ENCODE measurements at places on chromosomes 3 and 15.

DNA sequence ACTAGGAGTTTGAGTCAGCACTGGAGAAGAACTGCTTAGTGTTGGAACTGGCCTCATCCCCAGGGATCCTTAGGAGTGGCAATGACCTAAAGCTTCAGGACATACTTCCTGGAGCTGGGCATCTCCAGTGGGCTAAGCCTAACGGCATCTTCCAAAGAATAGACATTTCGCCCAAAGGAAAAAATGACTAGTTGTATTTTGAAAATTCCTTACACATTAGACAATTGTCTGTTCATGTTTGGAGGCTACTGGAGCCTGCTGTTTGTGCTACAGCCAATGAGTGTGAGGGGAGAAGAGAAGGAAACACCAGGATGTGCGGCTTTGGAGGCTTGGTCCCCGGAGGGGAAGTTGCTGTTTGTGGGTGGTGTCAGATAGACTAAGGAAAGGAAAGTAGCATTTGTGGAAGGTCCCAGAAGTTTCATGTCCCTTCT is 77.6 kb downstream of the POLR2M start:
- no peak for DNase-seq

DNA sequence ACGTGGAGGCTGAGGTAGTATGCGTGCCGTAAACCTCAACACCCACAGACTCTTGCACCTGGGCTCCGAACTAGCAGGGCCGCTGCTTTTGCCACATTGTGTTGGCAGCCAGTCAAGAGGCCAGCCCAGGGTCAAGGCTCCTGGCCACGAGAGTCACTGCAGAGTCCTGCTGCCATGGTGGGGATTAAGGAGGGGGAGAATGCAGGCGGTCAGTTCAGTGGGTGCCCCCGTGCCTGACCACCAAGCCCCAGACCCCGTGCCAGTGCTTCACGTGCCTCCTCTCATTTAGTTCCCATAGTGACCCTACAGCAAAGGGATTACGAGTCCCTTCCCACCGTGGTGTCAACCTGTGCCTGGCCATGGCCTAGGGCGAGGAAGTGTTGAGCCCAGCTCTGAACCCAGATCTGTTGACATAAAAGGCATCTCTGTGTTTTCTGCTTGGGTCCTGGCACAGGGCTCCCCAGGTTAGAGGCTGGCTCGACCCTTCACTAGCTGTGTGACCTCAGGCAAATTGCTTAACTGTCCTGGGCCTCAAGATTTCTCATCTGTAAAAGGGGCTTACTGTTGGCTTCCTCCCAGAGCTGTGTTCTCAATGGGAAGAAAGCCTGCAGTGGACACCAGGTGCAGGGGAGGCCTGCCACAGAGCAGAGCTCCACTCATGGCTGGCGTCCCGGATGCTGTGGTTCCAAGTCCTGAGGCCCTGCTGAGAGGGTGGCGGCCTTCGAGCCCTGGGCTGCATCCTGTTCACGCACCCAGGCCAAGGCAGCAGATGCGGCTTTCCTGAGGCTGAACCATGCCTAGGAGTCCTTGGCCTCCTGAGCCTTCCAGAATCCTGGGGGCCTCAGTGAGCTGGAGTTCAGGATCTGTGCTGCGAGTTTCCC is 32.8 kb downstream of the FBLN2 start:
- no peak for DNase-seq

DNA sequence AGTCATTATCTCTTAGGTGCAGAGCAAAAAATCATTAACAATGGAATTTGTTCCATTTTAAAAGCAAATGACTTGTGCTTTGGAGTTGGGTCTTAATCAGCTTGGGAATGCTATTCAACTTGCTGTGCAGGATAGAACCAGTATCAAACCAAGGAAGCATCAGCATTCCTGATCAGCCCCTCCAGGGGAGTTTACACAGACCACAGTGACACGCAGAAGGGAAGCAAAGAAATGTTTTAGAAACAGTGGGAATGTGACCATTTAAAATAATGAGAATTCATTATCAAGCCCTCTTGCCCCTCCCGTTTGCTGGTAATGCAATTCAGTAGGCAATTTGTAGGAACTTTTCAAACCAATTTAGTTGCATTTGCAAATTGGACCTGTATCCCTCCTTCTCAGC is 155.1 kb downstream of the LRTM1 start:
- no peak for DNase-seq

DNA sequence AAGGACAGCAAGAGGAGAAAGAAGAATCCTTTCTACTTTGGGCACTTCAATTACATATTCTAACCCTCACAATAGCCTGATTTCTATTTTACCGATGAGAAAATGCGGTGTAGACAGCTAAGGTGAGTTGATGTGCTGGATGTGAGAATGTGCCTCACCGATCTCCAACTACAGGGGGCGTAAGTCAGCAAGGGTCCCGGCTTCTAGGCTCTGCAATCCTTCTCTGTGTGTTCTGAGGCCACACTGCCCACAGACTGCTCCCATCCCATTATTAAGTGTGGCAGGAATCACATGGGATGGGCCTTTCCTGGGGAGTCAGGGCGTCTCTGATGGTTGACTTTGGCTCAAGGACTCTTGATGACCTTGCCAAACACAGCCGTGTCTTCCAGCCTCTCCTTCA is 23.6 kb upstream of the RPL35A start:
- no peak for DNase-seq

DNA sequence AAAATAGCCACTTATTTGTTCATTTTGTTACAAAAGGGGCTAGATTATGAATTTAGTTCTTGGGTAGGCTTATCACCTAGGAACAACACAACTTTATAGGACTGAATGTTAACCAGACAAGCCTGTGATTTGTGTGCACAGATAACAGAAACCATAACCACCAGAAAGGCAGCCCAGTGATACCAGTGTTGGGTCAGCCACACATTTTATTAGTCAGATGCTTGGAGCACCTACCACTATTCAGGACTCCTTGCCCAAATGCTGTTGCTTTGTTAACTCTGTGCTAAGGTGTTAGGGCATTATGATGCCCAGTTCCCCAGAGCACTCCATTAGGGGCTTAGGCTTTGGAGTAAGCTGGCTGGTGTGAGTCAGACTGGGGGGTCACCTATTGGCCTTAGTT is 22.5 kb downstream of the PLCL2 start:
- no peak for DNase-seq

GRCh38 chr3:55562700-55563099 is 75.6 kb upstream of the WNT5A start:
- DNase-seq: no peak

GRCh38 chr3:111595232-111595631 is at the start of gene ZBED2:
Gene ZBED2 (minus strand): TSS chr3:111595346. CDS start chr3:111594201, 1,145 bp downstream.
- DNase-seq: no peak

- no peak for DNase-seq
These were observed 1312.2 kb downstream of the SI start for GRCh38 chr3:163766112-163766511.

DNA sequence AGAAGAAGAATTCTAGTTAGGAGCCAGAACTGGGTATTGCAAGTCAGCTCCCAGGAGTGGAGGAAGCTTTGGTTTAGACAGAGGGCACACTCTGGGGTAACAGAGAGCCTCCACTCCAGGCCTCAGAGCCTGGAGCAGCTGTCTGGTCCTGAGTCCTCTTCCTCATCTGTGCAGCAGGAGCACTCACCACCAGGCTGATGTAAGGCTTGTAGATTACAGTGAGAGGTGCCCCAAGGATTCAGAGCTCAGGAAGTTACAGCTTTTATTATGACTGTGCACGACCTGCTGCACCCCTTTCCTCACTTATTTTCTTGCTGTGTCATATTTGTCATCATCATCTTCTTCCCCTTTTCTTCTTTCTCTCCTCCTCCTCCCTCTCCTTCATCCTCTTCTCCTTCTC is 210.4 kb downstream of the ATP10A start:
- DNase-seq: no peak

GRCh38 chr3:12442654-12443501 is 41.4 kb upstream of the TSEN2 start:
- DNase-seq: no peak

DNA sequence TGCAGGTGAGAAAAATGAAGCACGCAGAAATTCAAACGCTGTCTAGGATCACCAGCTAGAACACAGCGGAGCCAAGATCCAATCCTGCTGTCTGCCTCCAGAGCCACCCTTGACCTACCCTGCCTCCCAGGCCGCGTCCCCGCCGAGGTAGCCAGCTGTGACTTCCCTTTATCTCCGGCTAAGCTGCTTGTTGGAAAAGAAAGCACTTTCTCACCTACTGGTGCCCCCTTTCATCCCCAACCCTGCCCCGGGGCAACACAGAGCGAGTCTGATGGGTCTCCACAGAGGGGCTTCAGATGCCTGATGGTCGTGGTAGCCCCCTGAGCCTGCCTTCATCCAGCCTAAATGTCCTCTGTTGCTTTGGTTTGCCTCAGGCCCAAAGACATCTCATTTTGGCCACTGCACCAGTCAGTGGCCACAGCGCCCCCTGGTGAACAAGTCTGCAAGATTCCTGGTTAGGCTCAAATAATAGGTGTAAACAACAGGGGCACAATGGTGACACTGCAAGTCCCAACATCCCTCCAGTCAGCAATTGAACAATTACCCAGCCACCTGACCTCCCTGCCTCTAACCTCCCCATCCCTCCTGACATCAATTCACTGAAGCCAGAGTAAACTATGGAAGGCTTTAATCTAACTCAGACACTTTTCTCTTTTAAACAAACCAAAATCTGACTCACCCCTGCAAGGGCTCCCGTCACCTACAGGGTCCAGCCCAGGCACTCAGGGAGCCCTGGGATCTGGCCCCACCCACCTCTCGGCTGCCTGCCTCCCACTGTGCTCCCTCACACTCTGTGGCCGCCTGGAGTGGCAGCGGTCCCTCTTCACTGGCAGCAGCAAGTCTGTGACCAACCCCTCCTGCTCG is 27.3 kb upstream of the BCL2L10 start:
- peak; percentile 58 for DNase-seq

- DNase-seq: no peak
These were observed 38.0 kb downstream of the RAB7A start for GRCh38 chr3:128763967-128764366.

GRCh38 chr3:111292117-111292516 is 220.5 kb downstream of the NECTIN3 start:
- DNase-seq: no peak

- DNase-seq: no peak
These were observed 130.7 kb downstream of the WNT7A start for GRCh38 chr3:13749063-13749764.

DNA sequence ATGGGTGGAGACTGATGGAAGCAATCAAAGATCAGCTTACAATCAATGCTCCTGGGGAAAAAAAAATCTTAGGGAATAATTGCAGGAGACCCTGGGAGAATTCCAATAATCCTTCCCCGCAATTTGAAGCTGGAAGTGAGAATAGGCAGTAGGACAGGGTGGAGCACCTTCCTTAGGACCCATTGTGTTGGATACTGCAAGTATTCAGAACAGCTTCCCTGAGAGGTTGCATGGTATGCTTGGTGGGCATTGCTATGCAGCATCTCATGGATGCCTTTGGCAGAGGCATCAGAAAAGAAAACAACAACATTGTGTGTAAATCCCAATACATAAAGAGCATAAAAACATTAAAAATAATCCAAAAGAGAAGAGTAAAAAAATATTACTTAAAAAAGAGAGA is 24.6 kb upstream of the DUT start:
- no peak for DNase-seq

DNA sequence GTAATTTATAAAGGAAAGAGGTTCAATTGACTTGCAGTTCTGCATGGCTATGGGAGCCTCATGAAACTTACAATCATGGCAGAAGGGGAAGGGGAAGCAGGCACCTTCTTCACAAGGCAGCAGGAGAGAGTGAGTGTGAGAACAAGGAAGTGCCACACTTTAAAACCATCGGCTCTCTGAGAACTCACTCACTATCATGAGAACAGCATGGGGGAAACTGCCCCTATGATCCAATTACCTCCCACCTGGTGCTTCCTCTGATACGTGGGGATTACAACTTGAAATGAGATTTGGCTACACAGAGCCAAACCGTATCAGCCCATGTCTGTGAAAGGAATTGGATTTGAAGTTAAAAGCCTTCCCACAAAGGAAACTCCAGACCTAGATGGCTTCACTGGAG is 39.1 kb downstream of the TKT start:
- DNase-seq: no peak

- DNase-seq: no peak
These were observed 294.2 kb upstream of the TBL1XR1 start for GRCh38 chr3:177491296-177492032.

- DNase-seq: no peak
These were observed 42.7 kb downstream of the STT3B start for GRCh38 chr3:31575448-31575847.

- no peak for DNase-seq
These were observed 123.8 kb downstream of the TNIK start for GRCh38 chr3:171336406-171336805.

GRCh38 chr3:115843206-115843605 is 219.9 kb downstream of the GAP43 start:
- no peak for DNase-seq

- DNase-seq: no peak
These were observed 4.6 kb upstream of the UQCRC1 start for GRCh38 chr3:48614044-48614443.

- DNase-seq: no peak
These were observed 39.9 kb downstream of the PLS1 start for GRCh38 chr3:142636050-142636449.

DNA sequence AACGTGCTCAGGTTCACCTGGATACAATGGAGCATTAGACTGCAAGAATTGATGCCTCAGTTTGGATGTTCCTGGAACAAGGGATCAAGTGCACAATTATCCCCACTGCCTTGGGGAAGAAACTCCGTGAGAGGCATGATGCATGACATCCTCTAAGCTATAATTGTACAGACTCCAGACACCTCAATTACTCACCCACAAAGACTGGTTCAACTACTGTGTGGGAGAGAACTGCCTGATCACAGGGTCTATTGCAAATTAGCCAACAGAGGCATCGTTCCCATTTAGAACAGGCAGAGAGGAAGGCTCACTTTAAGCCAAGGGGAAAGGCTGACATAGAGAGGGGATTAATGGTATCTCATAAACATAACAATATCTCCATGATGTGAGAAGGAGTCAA is 43.5 kb downstream of the ARRDC4 start:
- DNase-seq: no peak

- no peak for DNase-seq
These were observed 697 bp upstream of the TRIM69 start for GRCh38 chr15:44735482-44736180.

- DNase-seq: peak; percentile 64
These were observed 4.9 kb upstream of the IL17RD start for GRCh38 chr3:57169872-57170623.

DNA sequence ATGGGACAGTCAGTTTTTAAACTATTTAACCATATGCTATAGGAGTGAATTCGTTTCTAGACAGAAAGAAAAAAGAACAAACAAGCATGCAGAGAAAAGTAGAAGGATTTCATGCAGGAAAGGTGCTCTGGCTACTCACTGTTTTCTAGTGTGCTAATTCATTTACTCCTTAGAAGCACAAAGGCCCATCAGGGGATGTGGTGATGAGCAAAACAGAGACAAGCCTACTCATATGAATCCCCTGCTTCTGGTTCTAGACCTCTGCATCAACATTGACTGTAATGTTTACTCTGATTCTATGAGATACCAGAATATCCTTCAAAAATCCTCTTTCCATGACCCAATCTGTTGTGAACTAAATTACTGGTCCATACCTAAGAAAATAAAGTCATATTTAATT is 801.9 kb downstream of the PLOD2 start:
- DNase-seq: no peak
